ENCODE measurements at places on chromosomes 13 and 19.

GRCh38 chr13:47215736-47216135 is 318.9 kb upstream of the HTR2A start:
- DNase-seq, result no peak

DNA sequence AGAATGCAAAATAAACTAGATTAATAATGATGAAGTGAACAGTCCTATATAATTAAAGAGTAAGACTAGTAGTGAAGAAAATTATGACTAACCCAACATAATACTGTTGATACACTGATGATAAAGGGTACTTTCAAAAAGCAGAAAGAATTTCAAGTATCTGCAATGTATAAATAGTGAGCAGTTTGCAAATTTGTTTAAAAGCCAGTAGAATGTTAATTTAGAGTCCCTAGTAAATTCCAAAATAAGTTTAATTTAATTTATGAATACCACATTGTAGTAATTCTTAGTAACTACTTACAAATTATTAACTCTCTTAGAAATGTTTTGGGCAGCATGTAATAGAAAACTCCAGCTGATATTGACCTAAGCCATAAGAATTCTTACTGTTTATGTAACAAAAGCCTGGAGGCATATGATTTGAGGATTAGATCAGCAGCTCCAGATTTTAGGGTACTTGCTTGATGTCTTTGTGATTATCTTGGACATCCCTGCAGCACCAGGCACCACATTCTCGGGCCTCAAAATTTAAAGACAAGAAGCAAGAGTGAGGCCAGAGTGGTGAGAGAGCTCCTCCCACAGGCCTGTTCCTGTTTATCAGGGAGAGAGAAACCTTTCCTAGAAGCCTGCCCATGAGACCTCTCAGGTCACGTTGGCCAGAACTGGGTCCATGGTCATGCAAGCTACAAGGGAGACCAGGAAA is 67.6 kb upstream of the TDRD3 start:
- peak; percentile 36 for DNase-seq

- no peak for DNase-seq
Observed at GRCh38 chr13:35343417-35343816, 133.1 kb downstream of the MAB21L1 start.

- DNase-seq, result no peak
Observed at GRCh38 chr13:113184568-113185440, 23.7 kb downstream of the PCID2 start.

DNA sequence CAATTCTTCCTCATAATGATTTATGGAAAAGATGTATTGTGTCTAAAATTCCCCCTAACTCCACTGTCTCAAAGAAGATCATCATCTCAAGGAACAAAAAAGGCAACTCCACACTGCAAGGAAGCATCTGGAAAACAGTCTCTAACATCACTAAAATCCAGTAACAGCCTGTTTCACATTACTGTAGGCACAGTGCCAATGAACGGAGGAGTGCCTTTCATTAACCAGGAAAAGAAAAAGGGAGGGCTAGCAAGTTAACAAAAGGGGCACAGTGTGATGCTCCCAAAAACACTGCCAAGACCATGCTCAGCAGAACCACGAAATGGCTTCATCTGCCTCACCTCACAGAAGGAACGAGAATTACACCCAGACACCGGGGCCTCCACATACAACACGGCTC is 8.5 kb downstream of the TMTC4 start:
- DNase-seq, result no peak

- DNase-seq, result no peak
Observed at GRCh38 chr13:38440666-38441065, 91.0 kb downstream of the UFM1 start.

GRCh38 chr19:45528149-45528743 is 21.0 kb downstream of the VASP start:
- no peak for DNase-seq

GRCh38 chr13:29131159-29131558 is 311.0 kb downstream of the MTUS2 start:
- DNase-seq, result no peak

- no peak for DNase-seq
Observed at GRCh38 chr19:39423258-39424086, 11.0 kb downstream of the PLEKHG2 start.

DNA sequence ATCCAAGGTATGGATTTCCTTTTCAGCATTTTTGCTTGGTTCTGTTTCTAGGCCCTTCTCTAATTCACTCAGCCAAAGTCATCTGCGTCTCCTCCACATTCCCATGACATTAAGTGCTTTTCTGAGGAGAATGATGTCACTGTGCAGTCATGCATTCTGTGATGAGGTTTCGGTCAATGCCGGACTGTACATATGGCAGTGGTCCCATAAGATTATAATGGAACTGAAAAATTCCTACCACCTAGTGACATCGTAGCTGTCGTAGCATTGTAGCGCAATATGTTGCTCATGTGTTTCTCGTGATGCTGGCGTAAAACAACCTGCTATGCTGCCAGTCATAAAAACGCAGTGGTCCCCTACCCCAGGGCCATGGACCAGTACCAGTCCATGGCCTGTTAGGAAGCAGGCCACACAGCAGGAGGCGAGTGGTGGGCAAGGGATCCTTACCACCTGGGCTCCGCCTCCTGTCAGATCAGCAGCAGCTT is 63.4 kb upstream of the TNFRSF19 start:
- DNase-seq, result no peak

DNA sequence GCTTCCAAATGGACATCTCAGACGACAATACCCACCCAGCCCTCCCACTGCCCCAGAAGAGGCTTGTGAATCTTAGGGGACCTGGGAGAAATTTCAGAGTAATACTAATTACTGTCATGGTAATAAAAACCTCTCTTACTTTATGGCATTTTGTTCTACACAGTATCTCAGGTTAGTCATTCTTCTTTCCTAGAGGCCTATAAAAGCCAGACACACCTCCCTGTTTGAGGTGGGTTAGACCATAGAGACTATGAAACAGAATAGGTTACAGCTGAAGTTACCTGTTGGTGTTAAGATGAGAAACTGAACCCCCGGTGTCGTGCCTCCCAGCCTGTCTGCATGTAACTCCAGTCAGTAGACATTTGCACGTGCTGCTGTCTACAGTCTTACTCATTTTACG is 113.9 kb downstream of the SLC7A1 start:
- no peak for DNase-seq

GRCh38 chr19:29201855-29202254 is 11.1 kb downstream of the UQCRFS1 start:
- DNase-seq, result no peak

- DNase-seq, result no peak
Observed at GRCh38 chr13:90997951-90998350, 349.5 kb upstream of the MIR17HG start.

DNA sequence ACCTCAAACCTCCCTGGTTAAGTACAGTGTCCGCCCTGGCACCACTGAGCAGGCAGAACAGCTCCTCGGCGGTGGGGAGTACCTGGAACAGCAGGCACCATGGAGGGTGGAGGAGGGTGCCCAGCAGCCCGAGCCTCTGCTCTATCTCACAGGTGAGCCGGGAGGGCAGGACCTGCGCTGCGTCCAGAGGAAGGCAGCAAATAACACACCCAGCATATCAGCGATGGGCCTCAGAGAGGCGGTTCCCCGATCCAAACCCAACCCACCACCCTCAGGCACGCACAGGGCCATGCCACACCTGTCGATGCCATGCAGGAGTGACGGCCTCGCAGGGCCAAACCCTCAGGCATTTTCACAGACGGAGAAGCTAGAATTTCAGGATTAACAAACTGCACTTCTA is 11.8 kb downstream of the PEPD start:
- DNase-seq, result no peak

DNA sequence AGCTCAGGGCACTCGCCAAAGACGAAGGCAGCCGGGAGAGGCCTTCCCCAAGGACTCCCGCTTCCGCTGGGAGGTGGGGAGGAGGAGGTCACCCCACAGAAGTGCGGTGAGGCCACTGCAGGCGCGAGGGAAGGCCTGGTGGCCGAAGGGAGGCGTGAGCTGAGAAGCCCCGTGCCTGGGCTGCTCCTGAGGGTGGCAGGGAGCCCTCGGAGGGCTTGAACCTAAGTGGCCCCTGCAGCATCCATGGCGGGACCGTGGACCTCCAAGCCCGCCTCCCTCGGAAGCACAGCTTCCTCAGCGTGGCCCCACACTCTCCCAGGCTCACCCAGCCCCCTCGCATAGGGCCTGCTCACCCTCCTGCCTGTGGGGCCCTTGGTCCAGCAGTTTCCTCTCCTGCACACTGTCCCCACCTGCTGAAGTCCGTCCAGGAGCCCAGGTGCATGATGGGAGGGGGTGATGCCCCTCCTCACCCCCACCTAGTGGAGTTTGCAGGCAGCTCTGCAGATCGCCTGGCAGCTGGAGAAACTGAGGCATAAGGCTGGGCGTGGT is 25.9 kb downstream of the EFNA2 start:
- no peak for DNase-seq

GRCh38 chr13:43749503-43749902 is 37.3 kb downstream of the ENOX1 start:
- DNase-seq, result no peak

GRCh38 chr13:108947551-108948030 is 318.2 kb downstream of the MYO16 start:
- no peak for DNase-seq

DNA sequence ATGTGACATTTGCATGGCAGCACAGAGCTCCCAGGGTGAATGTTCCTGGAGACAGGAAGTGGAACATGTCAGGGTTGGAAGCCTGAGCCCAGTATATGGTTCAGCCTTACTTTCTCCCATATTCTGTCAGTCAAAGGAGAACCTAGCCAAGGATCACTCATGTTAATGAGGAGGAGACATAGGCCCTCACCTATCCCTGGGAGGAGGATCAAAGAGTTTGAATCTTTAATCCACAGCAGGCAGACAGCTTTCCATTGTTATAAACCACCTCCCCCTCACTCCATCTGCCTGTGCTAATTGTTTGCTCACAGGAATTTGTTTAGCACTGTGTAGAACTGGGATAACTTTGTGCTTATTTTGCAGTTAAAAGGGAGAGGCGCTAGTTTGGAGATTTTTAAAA is 1069.1 kb downstream of the EFNB2 start:
- peak; percentile 6 for DNase-seq

- no peak for DNase-seq
Observed at GRCh38 chr19:28498404-28498976, 714.5 kb downstream of the UQCRFS1 start.

GRCh38 chr13:50225193-50226155 is 210.2 kb downstream of the KCNRG start:
- DNase-seq, result no peak

DNA sequence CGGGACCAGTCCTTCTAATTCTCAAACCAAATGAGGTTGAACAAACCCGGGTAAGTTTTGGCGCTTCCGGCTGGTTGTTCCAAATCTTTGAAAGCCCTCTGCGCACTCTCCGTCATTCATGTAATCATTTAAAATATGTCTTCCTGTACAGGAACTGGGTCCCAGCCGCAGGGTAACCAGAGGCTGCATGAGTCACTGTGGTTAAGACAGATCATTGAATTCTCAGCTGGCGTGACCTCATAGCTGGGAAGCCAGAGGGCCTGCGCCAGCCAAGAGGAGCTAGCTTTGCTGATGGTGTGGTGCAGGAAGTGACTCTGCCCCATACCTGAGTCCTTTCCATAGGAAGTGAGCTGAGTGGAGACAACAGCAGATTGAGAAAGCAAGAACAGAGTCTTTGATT is 135.2 kb downstream of the TSHZ3 start:
- DNase-seq, result no peak

DNA sequence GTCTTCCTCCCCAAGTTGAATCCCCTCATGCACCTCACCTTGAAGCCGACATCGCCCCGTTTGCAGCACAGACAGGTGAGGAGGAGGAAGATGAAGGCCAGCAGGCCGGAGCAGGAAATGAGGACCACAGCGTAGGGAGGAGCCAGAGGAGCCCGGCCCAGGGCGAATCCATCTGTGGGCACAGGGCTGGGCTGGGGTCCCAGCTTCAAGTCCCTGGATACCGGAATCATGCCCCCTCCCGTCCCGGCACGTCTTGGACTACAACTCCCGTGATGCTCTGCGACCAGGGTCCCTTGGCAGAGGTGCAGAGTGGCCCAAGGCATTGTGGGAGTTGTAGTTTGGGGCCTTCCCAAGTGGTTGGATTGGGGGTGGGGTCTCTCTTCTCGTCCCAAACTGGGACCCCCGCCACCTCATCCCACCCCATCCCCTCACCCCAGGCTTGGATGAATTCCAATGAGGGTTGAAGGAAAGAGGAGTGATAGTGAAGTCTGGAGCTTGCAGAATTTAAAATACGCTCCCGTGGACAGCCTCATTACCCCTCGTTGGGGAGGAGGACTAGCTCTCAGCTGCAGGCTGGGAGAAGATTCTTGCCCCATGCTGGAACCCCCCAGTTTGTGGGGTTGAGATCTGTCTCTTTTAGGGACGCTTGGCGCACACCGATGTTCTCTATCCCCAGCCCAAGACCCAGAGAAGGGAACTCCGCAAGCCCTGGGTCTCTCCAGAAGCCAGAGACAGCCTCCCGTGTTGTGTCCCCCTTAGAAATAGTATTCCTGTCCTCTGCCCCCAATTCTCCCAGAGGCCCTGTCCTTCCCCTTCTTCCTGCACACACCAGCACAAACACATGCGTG is 990 bp downstream of the LMTK3 start:
- DNase-seq, result no peak

DNA sequence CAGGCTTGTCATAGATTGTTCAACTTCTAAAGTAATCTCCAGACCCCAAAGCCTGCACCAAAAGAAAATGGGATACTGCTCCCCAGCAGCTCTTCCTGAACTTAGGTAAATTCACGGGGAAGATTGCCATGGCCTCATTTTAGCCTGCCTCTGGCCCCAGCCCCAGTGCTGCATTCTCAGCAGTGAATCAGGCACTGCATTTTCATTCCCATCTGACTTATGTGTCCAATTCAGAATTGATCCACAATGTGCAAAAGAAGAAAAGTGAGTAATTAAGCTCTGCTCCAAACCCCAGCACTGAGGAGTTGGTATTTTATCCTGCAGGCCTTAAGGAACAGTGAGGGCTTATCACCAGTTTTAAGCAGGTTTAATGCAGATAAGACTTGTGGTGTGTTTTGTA is 176.4 kb downstream of the KCTD12 start:
- DNase-seq, result no peak

DNA sequence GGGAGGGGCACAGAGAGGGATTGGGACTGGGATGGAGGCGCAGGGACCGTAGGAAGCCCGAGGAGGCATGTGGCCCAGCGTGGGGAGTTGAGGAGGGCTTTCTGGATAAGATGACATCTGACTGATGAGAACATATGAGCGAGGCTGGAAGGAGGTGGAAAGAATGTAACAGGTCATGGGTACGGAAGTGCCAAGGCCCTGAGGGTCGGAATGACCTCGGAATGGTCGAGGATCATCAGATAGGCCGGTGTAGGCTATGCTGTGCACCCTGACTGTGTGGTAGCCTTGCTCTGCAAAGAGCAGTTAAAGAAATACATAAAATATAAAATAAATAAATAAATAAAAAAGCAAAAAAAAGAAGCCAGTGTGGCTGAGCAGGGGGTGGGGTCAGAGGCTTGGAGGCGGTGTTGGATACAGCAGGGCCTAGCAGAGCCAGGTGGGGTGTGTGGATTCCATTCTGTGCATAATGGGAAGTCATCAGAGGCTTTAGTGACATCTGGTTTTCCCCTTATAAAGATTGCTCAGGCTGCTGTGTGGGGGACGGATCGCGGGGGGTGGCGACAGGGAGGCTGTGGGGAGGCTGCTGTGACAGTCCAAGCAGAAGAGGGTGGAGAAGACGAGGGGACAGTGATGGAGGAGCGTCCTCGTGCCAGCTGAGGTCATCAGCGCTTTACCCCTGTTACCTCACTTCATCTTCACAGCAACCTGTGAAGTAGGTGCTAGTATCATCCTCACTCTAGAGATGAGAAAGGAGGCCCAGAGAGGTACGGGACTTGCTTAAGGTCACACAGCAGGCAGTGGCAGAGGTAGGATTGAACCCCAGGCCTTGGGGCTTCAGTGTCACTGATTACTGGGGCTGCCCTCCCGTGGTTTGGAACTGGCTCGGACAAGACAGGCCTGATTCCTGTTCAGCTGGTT is 5.0 kb downstream of the PAK4 start:
- DNase-seq, result no peak

- no peak for DNase-seq
Observed at GRCh38 chr13:50893211-50893852, 16.3 kb upstream of the RNASEH2B start.

Data from NT2/D1 (cell line).